ENCODE measurements at places on chromosomes 3 and 15. TPM values are rescaled to one million over a fixed set of nuclear protein-coding genes. Genes with fewer than 3 reads are reported as not detected.

The SLC6A11 gene
- total RNA-seq, result not detected

The GHSR gene
- not detected for total RNA-seq

The SI gene
- total RNA-seq, result not detected

The SAMMSON gene
- total RNA-seq, result not detected

The EBLN2 gene
- total RNA-seq, result 6.4 TPM

The FGD5 gene
- total RNA-seq, result not detected

The CYP1A1 gene
- total RNA-seq, result under 0.01 TPM

The FILIP1L gene
- total RNA-seq, result 19.9 TPM

The MINDY4B gene
- total RNA-seq, result not detected

The SLC12A8 gene
- total RNA-seq, result 2.2 TPM

The ANKRD63 gene
- total RNA-seq, result under 0.01 TPM

The KBTBD13 gene
- total RNA-seq, result not detected

The SLCO2A1 gene
- under 0.01 TPM for total RNA-seq

The BOC gene
- total RNA-seq, result 5.3 TPM

The MGLL gene
- 23.7 TPM for total RNA-seq

The FOXL2NB gene
- not detected for total RNA-seq

The SMCO1 gene
- total RNA-seq, result not detected

The CFAP92 gene
- not detected for total RNA-seq

The STT3B gene
- 143 TPM for total RNA-seq

The LDHAL6B gene
- not detected for total RNA-seq

The UBA7 gene
- 18.6 TPM for total RNA-seq

The RTP1 gene
- not detected for total RNA-seq

The CGNL1 gene
- under 0.01 TPM for total RNA-seq

The CCR9 gene
- total RNA-seq, result not detected

The ITGA11 gene
- total RNA-seq, result 2.5 TPM

The TGM4 gene
- total RNA-seq, result under 0.01 TPM

The ZNF639 gene
- 50.5 TPM for total RNA-seq

The ITIH1 gene
- total RNA-seq, result not detected

The WDR93 gene
- total RNA-seq, result not detected

The TMEM202 gene
- total RNA-seq, result not detected

The P2RY1 gene
- under 0.01 TPM for total RNA-seq

The ADAMTS17 gene
- total RNA-seq, result 0.28 TPM

The PLSCR1 gene
- 11.7 TPM for total RNA-seq

The NR1I2 gene
- total RNA-seq, result not detected

The OR5K3 gene
- not detected for total RNA-seq

The ASB14 gene
- total RNA-seq, result not detected

Measured in IMR-90 (cell line).